ENCODE measurements at places on chromosomes 12 and 14.

- DNase-seq = no peak
These were observed 8.1 kb upstream of the PTGDR start for GRCh38 chr14:52259434-52259833.

GRCh38 chr14:82046512-82047226, 513.0 kb upstream of the SEL1L start:
- DNase-seq = no peak

DNA sequence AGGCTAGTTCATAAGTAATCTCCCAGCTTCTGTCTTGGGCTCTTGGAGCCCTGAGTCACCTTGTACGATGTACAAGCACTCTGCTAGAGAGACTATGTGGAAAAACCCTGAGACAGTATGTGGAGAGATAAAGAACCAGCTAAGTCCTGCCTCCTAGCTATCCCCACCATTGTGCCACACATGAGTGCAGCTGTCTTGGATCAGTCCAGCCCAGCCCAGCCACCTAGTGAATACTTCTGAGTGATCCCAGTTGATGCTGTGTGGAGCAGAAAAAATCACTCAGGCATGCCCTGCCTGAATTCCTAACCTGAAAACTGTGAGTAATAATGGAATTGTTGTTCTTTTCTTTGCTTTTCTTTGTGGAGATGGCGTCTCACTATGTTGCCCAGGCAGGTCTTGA, 5.1 kb upstream of the SERPINA6 start:
- DNase-seq = no peak

DNA sequence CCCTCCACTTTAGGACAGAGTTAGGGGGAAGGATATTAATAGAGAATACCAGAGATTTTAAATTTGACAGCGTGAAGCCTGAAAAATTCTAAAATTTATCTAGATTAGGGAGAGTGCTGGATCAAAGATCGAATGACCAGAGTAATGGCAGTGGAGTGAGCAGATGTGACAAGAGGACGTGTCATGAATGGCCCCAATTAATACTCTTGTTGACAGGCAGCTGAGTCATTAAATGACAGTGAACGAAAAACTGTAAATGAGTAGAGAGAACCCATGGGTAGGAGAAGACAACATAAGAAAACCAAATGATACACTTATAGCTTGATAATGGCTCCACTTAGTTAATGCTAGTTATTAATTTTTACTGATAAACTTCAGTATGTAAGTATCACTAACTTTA, 73.9 kb upstream of the PLEKHA5 start:
- no peak for DNase-seq

- no peak for DNase-seq
These were observed 173.4 kb upstream of the BMP4 start for GRCh38 chr14:54129850-54130640.

DNA sequence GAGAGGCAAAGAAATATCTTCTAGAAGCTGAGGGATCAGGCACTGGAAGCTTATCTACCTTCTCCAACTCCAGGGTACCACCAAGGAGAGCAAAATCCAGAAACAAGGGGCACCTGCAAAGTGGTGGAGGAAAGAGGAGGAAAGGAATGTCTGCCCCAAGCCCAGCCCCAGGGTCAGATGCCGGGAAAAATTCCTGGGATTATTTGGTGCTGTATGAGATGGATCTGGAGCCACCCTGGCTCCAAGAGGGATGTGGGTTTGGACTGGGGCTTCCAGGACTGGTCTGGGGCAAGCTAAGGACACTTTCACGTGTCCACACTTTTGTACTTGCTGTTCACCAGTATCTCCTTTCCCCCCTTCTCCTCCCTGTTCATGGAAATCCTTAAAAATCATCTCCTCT, 69.8 kb downstream of the DPF3 start:
- no peak for DNase-seq

GRCh38 chr12:101969-102878, 35.7 kb downstream of the IQSEC3 start:
- no peak for DNase-seq
